ENCODE measurements at places on chromosomes 7 and 10. TPM values are rescaled to one million over a fixed set of nuclear protein-coding genes. Genes with fewer than 3 reads are reported as not detected.

Gene TECPR1
- 21.4 TPM for total RNA-seq

Gene GRID1
- total RNA-seq = not detected

Gene ASIC3
- not detected for total RNA-seq

Gene TMEM176B
- 0.13 TPM for total RNA-seq

Gene PNLIP
- not detected for total RNA-seq

Gene SFR1
- total RNA-seq = 23.6 TPM

Gene MKX
- total RNA-seq = not detected

Gene PCLO
- under 0.01 TPM for total RNA-seq

Gene CPA5
- not detected for total RNA-seq

Gene UCN3
- total RNA-seq = not detected

Gene ITGB8
- total RNA-seq = 5.7 TPM

Gene CDHR1
- total RNA-seq = not detected

Gene NUTM2B
- 0.31 TPM for total RNA-seq

Gene GIMAP4
- total RNA-seq = 0.13 TPM

Gene CHAT
- total RNA-seq = not detected
